ENCODE measurements at places on chromosomes 13 and 19.

- DNase-seq: no peak
Observed at GRCh38 chr13:35501661-35502235, 25.3 kb upstream of the MAB21L1 start.

DNA sequence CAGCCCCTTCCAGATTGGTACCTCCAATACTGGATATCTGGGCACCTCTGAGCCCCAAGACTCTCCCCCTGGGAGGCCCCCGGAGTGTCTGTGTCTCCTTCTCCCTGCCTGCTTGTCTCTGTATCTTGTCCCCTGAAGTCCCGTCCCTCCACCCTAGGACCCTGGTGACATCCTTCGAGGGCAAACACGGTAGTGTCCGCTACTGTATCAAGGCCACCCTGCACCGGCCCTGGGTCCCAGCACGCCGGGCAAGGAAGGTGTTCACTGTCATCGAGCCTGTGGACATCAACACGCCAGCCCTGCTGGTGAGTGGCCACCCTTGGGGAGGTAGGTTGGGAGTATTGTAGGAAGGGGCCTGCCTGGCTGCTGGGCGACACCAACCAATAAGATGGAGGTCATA lies 844 bp downstream of the ARRDC2 start:
- no peak for DNase-seq

GRCh38 chr19:30674656-30675055 lies 302.5 kb downstream of the ZNF536 start:
- no peak for DNase-seq

GRCh38 chr19:10503002-10503789 lies at the start of gene KEAP1:
TSS of gene KEAP1 (minus strand) at chr19:10503356. CDS start at chr19:10500033, 3,323 bp downstream.
- peak; percentile 88 for DNase-seq

DNA sequence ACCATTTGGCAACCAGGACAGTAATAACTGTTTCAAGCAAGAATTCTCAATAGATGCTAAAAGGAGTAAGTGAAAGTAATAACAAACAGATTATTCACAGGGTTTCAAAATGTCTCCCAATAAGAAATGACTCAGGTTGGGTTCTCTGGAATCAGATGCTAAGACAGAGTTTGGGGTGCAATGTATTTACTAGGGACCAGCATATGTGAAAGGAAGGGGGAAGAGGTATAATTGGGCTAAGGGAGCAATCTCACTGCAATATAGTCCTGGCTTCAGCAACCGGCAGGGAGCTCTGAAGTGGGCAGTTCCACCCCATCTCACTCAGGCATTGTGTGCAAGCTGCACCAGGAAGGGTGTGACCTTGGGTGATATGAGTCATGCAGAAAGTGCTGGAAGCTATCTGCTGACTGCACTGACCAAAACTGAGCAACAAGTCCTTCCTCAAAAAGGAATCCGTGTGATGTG lies 23.4 kb downstream of the ZDHHC20 start:
- DNase-seq: peak; percentile 21

GRCh38 chr13:46321494-46322225 lies 65.4 kb downstream of the RUBCNL start:
- peak; percentile 80 for DNase-seq

DNA sequence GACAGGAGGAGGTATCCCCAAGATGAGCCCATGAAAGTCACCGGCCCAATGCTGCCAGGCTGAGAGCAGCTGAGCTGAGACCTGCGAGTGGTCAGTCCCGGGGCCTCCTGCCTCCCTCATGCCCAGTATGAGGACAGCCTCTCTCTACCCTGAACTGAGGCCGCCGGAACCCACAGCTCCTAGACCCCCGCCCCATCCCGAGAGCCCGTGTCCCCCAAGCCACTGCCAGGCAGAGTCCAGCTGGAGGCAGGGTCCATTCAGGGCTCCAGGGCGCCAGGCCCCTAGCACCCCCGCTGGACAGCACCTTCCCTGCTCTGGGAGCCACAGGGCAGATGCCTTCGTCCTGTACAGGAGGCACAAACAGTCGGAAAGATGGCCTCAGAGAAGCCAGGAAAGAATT lies 38.7 kb downstream of the MLLT1 start:
- no peak for DNase-seq

DNA sequence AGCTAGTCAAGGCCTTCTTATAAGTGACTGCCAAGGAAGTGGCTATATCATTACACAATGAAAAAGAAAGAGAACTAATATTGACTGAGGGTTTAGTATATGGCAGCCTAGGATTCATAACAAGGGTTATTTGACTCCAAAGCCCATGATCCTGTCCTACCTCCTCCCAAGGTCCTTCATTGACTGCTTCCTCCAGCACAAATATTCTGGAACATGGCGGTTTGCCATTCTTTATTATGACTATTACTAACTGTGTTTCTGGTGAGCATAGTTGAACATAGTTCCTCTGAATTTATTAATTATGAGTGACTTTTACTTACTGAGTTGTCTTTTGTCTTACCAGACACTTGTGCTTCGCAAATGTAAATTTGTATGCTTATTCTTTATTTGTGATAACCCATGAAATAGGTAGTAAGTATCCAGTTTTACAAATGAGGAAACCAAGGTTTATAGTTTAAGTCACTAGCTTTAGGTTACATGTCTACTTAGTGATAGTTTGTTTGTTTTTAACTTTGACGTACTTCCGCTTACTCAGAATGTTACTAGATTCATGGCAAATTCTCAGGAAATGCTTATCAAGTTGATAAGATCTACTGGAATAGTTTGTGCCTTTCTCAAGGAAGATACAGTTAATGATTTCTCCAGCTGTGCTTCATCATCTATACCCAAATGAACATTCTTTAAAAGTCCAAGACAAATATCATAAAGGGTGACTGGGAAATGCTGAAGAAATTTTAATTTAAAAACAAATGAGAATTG lies 15.5 kb upstream of the DCLK1 start:
- DNase-seq: no peak

GRCh38 chr19:1073063-1073955 lies 6.3 kb downstream of the ARHGAP45 start:
- no peak for DNase-seq

Data from stimulated activated effector memory CD8-positive, alpha-beta T cell treated with anti-CD3 and anti-CD28 coated beads, Interleukin-12 subunit alpha, Interleukin-12 subunit beta, amount 100 ng/mL, for 72 hours (primary cell).